ENCODE measurements at places on chromosomes 7 and 10.

- no peak for DNase-seq
These were observed 6.4 kb upstream of the TSPAN12 start for GRCh38 chr7:120864141-120864900.

- DNase-seq: no peak
These were observed 308.1 kb downstream of the SFMBT2 start for GRCh38 chr10:7102557-7103349.

DNA sequence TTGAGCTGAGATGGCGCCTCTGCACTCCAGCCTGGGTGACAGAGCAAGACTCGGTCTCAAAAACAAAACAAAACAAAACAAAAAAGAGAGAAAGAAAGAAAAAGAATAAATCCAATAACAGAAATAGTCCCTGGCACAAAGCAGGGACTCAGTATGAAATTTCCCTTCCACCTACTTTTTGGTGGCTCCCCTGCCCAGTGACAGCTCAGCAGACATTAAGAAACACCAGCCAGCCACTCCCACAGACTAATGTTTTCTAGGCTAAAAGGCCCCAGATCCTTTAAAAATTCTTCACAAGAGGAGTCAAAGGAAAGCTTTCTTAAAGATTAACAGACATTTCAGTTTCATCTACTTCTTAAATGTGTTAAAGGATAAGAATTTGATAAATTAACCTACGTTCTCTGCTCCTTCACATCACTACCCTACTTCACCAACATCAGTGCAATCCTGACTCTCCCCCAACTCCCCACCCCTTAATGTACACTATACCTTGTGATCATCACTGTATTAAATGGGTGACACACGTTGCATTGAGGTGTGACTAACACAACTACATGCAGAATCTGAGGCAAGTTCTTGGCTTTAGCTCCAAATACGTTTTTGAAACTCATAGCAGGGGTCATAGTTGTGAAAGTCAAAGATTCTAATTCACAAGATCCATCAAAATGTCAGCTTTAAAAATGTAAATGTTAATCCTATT, 114.5 kb upstream of the CAV2 start:
- DNase-seq: no peak

- DNase-seq: peak; percentile 87
These were observed 4.6 kb upstream of the INPP5A start for GRCh38 chr10:132532749-132533560.

All from HFF-Myc (cell line).